Tibial nerve (tissue), 4 donors: ENCODE measurements at places on chromosomes 12 and 14.

DNA sequence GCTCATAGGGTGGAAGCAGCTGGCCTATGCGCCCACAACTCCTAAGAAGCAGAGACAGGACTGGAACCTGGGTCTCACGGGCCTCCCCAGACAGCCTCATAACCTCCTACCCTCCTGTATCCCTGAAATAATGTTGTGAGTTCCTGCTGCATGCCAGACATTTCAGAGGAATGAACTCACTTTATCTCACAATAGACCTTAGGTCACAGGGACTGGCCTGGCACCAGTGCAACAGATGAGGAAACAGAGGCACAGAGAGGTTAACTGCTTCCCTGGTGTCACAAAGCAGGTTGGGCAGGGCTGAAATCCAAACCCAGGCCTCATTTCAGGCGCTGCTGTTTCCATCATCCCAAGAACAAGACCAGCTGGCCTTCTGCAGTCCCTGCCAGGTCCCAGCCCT lies 5.3 kb downstream of the PHETA1 start:
- no peak overlapping the region for H3K4me3 ChIP-seq
- no peaks in the 10 kb centered on the region for H3K27me3 ChIP-seq
- H3K4me1 ChIP-seq, result peaks cover 44% of the 10 kb centered on the region
- no peak overlapping the region for H3K27ac ChIP-seq

- DNase-seq, result peak; percentile 90
- H3K36me3 ChIP-seq, result no peaks in the 10 kb centered on the region
- H3K4me1 ChIP-seq, result no peaks in the 10 kb centered on the region
- no peak overlapping the region for H3K27ac ChIP-seq
These were observed 617.6 kb downstream of the LRFN5 start for GRCh38 chr14:42224053-42224888.

GRCh38 chr12:48973531-48973930 lies 2.0 kb upstream of the WNT10B start:
- H3K27me3 ChIP-seq, result peaks cover 94% of the 10 kb centered on the region
- H3K36me3 ChIP-seq, result no peaks in the 10 kb centered on the region
- no peak overlapping the region for H3K27ac ChIP-seq
- H3K4me3 ChIP-seq, result no peak overlapping the region

- no peak for DNase-seq
- H3K36me3 ChIP-seq, result no peaks in the 10 kb centered on the region
- H3K4me3 ChIP-seq, result no peak overlapping the region
- H3K27me3 ChIP-seq, result no peaks in the 10 kb centered on the region
- H3K4me1 ChIP-seq, result no peaks in the 10 kb centered on the region
These were observed 29.1 kb downstream of the ALX1 start for GRCh38 chr12:85309125-85309566.

DNA sequence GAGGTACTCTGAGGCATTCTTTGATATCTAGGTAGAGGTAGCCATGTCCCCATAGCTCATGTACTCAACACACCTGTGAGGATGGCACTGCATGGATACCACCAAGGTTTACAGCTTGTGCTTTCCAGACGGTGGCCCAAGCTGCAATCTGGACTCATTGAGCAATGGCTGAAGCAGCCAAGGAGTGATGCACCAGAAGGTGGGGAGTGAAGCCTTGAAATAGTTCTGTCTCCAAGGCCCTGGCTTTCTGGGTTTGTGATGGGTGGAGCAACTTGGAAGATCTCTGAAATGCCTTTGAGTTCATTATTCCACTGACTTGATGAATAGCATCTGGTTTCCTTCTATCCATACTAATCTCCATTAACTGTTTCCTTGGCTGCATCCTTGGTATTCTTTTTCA lies 290.0 kb upstream of the NOVA1 start:
- H3K36me3 ChIP-seq, result no peaks in the 10 kb centered on the region
- H3K4me3 ChIP-seq, result no peak overlapping the region
- no peak for DNase-seq
- no peak overlapping the region for H3K27ac ChIP-seq
- no peaks in the 10 kb centered on the region for H3K4me1 ChIP-seq
- H3K27me3 ChIP-seq, result no peaks in the 10 kb centered on the region

DNA sequence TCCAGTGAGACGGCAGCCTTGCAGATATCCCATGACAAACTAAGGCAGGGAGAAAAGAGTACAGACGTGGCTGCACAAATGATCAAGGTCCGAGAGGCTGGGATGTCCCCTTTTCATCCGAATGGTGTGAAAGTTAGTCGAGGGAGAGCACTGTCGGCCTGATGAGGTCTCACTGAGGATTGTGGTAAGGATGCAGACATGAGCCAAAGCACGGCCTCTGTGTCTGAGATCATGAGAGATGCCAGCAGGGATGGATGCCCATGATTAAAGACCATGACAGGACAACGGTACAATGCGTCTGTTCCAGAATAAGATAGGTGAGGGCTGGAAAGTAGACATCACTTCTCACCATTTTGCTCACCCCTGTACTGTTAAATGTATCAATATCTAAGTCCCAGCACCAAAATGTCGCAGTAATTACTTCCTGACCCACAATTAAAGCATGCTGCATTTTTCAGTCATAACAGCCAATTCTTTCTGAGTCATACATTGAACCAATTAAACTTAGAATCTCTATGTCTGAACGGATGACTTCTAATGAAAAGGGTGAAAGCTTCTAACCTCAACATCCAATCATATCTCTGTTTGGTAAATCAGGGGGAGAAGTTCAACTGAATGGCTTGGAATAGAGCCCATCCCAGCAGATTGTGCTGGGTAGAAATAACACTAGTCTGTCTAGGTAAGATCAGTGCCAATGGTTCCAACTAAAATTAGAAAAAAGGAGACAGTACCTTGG lies 249.6 kb upstream of the SOX5 start:
- no peak overlapping the region for H3K4me3 ChIP-seq
- H3K36me3 ChIP-seq, result no peaks in the 10 kb centered on the region
- DNase-seq, result no peak
- no peak overlapping the region for H3K27ac ChIP-seq
- no peaks in the 10 kb centered on the region for H3K27me3 ChIP-seq
- H3K4me1 ChIP-seq, result peaks cover 3% of the 10 kb centered on the region

GRCh38 chr14:67911562-67911961 lies 92.0 kb downstream of the RAD51B start:
- H3K4me1 ChIP-seq, result no peaks in the 10 kb centered on the region
- no peak overlapping the region for H3K27ac ChIP-seq
- H3K36me3 ChIP-seq, result no peaks in the 10 kb centered on the region
- H3K27me3 ChIP-seq, result no peaks in the 10 kb centered on the region
- H3K4me3 ChIP-seq, result no peak overlapping the region

GRCh38 chr14:75471059-75471458 lies 43.2 kb downstream of the JDP2 start:
- no peaks in the 10 kb centered on the region for H3K27me3 ChIP-seq
- no peak overlapping the region for H3K4me3 ChIP-seq
- H3K36me3 ChIP-seq, result peaks cover 4% of the 10 kb centered on the region
- peaks cover 5% of the 10 kb centered on the region for H3K4me1 ChIP-seq
- no peak for DNase-seq

DNA sequence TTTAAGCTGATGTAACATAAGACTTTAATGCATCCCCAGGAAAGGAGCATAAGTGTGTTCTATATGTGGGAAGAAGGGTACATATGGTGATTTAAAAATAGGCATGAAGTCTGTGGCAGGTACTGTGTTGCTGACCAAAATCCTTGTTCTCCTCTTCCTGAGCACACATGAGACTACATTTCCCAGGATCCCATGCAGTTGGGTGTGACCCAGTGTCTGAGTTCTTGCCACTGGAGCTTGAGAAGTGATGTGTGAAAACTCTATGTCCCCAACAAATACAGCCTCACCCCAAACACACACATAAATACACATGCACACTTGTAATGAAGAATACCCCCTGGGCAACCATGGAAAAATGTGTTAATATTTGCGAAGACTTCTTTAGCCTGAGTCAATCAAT lies 8.5 kb upstream of the SMIM10L1 start:
- DNase-seq, result no peak
- H3K36me3 ChIP-seq, result no peaks in the 10 kb centered on the region
- no peak overlapping the region for H3K27ac ChIP-seq
- no peak overlapping the region for H3K4me3 ChIP-seq

GRCh38 chr14:57390806-57391516 lies 575 bp downstream of the NAA30 start:
- no peaks in the 10 kb centered on the region for H3K36me3 ChIP-seq
- peaks cover 17% of the 10 kb centered on the region for H3K4me1 ChIP-seq
- no peak for DNase-seq
- no peaks in the 10 kb centered on the region for H3K27me3 ChIP-seq
- peak overlapping the region; percentile 84 for H3K27ac ChIP-seq
- H3K4me3 ChIP-seq, result peak overlapping the region; percentile 98

DNA sequence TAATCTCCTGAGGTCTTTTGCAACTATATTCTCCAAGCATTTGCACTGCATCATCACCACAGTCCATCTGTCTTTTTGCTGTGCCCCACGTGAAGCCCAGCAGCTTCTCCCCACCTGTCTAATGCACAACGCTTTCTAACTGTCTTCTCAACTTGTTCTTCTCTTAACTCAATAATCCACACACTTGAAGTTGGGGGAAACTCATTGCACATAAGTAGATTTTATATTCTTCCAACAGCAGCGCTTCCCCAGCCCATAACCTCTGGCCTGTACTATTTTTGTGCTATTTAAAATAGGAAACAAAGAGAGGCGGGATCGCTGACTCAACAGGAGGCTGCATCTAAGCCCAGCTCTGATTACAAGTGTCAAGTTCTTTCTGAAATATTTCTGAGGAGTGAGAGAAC lies 226.7 kb downstream of the GXYLT1 start:
- H3K27me3 ChIP-seq, result no peaks in the 10 kb centered on the region
- H3K27ac ChIP-seq, result no peak overlapping the region
- no peaks in the 10 kb centered on the region for H3K4me1 ChIP-seq
- no peak overlapping the region for H3K4me3 ChIP-seq
- no peaks in the 10 kb centered on the region for H3K36me3 ChIP-seq

- no peaks in the 10 kb centered on the region for H3K27me3 ChIP-seq
- H3K4me1 ChIP-seq, result no peaks in the 10 kb centered on the region
- H3K27ac ChIP-seq, result no peak overlapping the region
- H3K4me3 ChIP-seq, result no peak overlapping the region
- no peaks in the 10 kb centered on the region for H3K36me3 ChIP-seq
These were observed 65.4 kb downstream of the ZFP36L1 start for GRCh38 chr14:68727315-68728047.

DNA sequence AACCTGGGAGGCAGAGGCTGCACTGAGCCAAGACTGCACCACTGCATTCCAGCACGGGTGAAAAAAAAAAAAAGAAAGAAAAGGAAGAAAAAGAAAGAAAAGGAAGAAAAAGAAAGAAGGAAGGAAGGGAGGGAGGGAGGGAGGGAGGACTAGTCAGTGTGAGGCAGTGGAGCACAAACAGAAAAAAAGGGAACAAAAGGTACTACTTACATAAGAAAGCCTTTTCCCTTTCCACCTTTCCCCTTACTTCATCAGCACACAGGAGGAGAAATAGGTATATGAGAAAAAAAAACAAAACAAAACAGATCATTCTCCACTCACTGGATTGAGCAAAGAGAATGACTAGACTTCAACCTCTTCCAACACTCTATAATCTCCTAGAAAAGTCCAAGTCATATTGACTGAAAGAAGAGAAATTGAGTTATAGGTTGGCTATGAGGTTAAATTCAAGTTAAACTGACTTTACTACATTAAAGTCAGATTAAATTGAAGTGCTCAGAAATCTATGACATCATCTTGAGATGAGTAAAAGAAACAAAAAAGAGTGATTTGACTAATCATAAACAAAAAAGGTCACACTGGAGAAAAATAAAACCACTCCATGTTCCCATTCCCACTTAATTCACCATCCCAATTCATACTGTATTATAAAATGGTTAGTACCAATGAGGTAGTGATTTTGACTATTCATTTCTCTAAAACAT lies 43.6 kb downstream of the NOVA1 start:
- H3K27ac ChIP-seq, result no peak overlapping the region
- no peak overlapping the region for H3K4me3 ChIP-seq
- no peak for DNase-seq
- no peaks in the 10 kb centered on the region for H3K36me3 ChIP-seq

GRCh38 chr12:113955109-113955970 lies 10.8 kb downstream of the RBM19 start:
- H3K4me1 ChIP-seq, result no peaks in the 10 kb centered on the region
- no peak overlapping the region for H3K27ac ChIP-seq
- H3K4me3 ChIP-seq, result no peak overlapping the region
- no peaks in the 10 kb centered on the region for H3K27me3 ChIP-seq
- no peaks in the 10 kb centered on the region for H3K36me3 ChIP-seq
- no peak for DNase-seq

DNA sequence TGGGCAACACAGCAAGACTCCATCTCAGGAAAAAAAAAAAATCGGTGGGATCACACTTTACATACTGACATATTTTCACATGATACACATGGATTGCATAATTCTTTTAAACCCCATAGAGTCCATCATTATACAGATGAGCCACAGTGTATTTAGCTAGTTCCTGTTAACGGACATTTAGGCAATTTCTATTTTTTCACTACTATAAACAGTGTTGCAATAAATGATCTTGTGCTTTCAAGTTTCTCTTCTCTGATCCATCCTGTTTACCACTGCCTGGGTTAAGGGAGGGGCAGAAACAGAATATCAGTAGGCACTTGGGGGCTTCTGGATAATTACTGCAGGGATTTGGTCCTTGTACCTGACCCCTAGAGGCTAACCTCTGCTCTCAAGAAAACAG lies 43.4 kb upstream of the SPTLC2 start:
- H3K27me3 ChIP-seq, result no peaks in the 10 kb centered on the region
- DNase-seq, result no peak
- H3K27ac ChIP-seq, result peak overlapping the region; percentile 13
